ENCODE measurements at places on chromosomes 16 and 17.

- no peak for DNase-seq
These were observed 209.4 kb upstream of the CIBAR2 start for GRCh38 chr16:85321509-85322271.

- DNase-seq, result no peak
These were observed 760.1 kb downstream of the CDH11 start for GRCh38 chr16:64361753-64362152.

GRCh38 chr16:56936950-56937349 is 5.0 kb downstream of the HERPUD1 start:
- no peak for DNase-seq

DNA sequence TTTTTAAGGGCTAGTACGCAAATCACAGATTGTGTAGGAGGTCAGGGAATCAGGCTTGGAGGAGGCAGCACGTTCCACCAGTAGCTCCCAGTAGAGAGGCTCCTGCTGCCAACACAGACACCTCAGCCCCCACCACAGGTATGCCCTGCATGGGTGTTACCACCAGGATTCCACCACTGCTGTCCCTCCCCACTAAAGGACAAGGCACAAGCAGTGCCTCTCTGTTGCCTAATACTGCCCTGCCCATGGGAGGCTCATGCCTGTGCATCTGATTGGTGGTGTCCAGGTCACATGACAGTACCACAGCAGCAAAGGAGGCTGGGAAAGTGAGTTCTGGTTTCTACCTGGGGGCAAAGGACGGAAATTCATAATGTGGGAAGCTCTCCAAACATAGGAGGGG is 33.6 kb upstream of the CACNG4 start:
- no peak for DNase-seq

- DNase-seq, result no peak
These were observed 818 bp downstream of the DNAJC7 start for GRCh38 chr17:42016411-42016831.

DNA sequence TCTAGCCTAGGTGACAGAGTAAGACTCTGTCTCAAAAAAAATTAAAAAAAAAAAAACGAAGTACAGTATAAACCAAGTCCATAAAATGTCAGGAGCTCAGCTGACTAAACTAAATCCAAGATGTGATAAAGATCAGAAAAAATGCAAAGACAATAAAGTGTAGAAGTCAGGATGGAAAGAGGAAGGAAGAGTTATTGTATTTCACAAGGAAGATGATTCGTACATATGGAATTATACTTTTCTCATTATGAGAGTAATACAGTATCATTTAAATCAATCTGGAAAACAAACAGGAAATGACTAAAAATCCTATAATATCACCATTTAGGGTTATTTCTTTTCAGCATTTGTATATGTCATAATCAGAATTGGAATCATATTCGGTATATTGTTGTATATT is 11.4 kb upstream of the APOH start:
- DNase-seq, result no peak

DNA sequence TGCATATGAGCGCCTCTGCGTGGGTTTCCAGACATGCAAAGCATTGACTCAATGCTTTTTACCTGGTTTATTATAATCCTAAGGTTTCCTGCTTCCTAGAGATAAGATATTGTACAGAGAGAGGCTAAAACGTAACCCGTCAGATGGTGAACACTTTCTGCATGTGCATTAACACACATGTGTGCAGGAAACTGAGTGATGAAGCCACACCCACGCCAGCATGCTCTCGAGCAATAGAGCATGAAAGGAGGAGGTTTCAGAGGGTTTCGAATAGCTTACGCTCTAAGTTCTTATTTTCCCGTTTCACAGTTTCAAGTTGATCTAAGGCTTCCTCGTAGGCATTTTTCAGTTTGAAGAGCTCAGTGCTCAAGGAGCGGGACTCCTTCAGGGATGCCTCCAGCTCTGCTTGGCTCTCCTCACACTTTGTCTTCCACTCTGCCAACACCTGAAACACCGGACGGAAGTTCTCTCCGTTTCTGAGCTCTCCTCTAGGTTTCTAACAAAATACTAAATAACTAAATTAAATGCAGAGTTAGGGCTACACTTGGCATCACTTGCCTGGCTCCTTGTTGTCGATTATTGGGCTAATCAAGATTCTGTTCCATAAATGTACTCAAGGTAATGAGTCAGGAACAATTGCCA is 23.2 kb downstream of the MYH3 start:
- DNase-seq, result no peak

GRCh38 chr17:60167065-60167741 is 17.4 kb downstream of the CA4 start:
- DNase-seq, result no peak

DNA sequence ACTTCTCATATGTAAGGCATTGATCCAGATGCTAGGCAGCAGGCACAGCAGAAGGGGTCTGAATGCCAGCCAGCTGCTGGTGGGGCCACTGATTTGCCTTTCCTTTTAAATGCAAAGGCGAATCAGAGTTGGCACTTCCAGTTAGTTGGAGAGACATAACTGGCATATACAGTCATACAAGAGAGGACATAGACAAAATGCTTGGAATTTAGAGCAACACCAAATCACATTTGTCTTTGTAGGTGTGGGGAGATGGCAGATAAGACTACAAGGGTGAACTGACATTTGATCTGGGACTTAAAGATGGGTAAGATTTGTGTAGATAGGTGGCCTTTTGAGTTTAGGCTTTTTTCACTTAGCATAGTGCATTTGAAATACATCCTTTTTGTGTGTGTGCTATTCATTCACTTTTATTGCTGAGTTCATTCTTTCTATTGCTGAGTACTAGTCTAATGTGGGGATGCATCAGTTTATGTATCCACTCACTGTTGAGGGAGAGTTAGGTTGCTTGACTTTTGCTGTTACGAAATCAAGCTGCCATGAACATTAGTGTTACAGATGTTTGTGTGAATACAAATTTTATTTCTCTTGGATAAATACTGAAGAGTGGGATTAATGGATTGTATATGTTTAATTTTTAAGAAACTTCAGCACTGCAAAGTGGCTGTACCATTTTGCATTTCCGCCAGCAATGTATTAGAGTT is 74.1 kb downstream of the SPECC1 start:
- DNase-seq, result no peak

GRCh38 chr16:27706866-27707685 is 157.1 kb downstream of the KATNIP start:
- no peak for DNase-seq

- no peak for DNase-seq
These were observed 44.8 kb downstream of the CDYL2 start for GRCh38 chr16:80759419-80760162.

DNA sequence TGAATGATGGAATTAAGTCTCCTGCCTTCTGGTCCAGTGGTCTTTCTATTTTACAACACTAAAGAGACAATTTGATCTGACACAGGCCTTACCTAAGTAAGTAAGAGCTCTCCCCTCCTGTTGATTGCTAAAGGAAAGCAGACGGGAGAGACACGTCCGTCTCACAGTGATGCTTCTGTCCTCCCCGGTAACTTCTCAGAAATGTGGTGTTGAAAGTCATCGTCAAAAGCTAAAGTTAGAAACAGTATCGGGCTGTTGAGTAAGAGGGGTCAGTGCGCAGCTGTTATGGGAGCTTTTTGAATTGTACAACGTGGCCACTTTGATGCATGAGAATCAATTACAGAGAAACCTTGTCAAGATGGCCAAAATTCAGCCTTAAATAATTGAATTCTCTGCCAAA is 1.9 kb upstream of the RBFOX1 start:
- DNase-seq, result no peak

Measured in stimulated activated CD8-positive, alpha-beta memory T cell treated with anti-CD3 and anti-CD28 coated beads, Interleukin-4, amount 100 ng/mL, for 24 hours (primary cell).